ENCODE measurements at places on chromosomes 2 and 18. TPM values are rescaled to one million over a fixed set of nuclear protein-coding genes. Genes with fewer than 3 reads are reported as not detected.

WDSUB1 gene
- total RNA-seq = 7.9 TPM

IL1A gene
- total RNA-seq = not detected

ACTG2 gene
- 2,422 TPM for total RNA-seq

GPAT2 gene
- total RNA-seq = 10.0 TPM

DNA sequence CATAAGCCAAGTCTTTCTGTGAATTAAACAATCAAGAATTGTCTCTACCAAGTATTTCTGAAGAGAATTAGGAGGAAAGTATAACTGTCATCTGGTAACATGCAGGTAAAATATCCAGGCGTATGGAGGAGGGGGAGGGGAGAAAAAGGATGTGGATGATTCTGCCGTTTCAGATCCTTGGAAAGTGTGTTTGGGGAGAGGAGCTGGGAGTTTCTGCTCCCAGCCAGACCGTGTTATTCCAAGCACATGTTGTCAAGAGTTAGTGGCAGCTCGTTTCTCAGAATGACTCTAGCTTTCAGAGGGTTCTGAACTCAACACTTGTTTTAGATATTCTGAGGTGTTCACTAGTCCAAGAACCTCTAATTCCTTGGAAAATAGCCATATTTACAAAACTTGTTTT is 137.6 kb downstream of the FAM124B start:
- no peak for DNase-seq

DNA sequence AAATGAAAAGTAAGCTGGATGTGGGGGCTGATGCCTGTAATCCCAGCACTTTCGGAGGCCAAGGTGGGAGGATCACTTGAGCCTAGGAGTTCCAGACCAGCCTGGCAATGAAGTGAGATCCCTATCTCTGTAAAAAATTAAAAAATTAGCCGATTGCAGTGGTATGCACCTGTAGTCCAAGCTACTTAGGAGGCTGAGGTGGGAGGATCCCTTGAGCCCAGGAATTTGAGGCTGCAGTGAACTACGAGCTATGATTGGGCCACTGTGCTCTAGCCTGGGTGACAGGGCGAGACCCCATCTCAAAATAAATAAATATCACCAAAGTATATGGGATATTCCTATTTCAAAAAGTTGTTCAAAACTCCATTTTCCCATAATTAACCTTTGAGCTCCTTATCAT is 101.1 kb upstream of the FZD5 start:
- no peak for DNase-seq

All from posterior vena cava (tissue), 2 donors.